ENCODE measurements at places on chromosomes 1 and 21.

DNA sequence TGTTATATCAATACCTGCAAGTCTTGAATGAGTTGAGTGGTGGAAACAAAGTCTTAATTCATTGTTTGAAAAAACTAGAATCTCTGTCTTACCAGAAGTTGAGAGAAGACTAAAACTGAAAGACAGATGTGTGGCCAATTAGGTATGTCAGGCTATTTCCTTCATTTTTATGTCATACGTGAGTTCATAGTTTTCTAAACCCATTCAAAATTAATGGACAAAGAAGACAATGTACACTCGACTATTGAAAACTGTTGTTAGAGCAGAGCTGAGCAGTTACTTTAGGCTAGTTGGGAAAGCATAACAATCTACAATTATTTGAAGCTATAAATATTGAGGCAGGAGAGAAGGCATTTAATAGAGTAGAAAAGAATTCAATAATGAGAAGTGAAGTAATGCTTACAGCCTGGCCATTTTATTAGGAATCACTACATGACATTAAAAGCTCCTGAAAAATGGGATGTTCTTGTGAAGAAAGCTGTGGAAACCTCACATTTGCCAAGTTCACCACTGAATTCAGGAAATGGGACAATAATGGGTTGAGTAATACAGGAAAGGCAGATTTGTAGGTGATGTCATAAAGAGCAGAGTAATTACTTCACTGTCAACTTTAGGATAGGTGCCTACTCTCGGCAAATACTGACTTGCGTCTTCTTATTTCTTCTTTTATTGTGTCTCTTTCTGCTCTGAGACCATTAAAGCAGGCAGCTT lies 204.4 kb downstream of the PLA2G4A start:
- DNase-seq = peak; percentile 45

- DNase-seq = peak; percentile 15
Observed at GRCh38 chr1:186050360-186050759, 316.2 kb downstream of the HMCN1 start.

- no peak for DNase-seq
Observed at GRCh38 chr1:162736633-162737067, 53.9 kb upstream of the HSD17B7 start.

DNA sequence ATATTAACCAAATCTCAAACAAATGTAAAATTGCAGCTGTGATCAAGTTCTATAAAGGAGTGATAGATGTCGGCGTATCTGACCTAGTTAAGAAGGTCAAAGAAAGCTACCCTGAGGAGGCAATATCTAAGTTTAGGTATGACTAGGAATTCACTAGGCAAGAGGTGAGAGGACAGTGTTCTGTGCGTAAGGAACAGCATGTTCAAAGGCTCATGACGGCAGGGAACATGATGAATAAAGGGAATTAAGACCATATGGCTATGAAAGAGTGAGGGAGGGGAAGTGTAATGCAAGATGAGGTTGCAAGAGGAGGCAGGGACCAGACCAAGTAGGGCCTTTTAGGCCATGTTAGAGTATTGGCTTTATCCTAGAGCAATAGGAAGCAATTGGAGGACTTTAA lies 8.6 kb downstream of the LIX1L start:
- DNase-seq = no peak

DNA sequence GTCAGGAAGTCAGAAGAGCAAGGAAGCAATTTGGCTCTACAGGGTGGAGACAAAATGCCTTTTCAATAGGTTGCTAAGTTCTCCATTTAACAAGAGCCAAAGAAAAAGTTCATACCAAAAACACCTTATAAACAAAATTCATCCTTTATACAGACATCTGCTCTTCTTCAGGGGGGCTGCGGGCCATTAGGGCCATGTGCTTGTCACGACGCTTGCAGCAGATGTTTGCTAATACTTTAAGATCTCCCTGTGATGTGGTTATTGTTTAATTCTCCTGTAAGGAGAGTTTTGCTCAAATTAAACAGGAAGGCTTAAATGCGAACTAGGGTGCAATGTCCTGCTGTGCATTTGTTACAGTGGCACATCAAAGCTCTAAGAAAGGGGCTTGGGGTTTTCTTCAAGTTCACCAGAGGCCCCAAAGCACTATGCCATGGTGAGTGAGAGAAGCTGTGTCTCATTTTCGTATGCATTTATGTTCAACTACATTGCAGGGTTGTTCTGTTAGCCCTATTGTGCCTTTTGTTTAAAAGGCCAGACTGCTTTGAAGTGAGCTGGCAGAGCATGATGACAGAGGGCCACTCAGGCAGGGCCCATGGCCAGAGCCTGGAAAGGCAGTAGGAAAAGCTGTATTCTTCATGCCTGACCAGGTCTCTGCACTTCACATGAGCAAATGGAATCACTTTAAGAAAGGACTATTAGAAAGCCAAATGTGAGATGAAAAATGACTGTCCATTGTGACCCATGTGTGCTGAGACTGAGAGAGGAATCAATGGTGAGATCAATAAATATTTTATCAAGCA lies 24.8 kb upstream of the NTPCR start:
- no peak for DNase-seq

GRCh38 chr1:21936366-21937031 lies 611 bp downstream of the HSPG2 start:
- DNase-seq = no peak

DNA sequence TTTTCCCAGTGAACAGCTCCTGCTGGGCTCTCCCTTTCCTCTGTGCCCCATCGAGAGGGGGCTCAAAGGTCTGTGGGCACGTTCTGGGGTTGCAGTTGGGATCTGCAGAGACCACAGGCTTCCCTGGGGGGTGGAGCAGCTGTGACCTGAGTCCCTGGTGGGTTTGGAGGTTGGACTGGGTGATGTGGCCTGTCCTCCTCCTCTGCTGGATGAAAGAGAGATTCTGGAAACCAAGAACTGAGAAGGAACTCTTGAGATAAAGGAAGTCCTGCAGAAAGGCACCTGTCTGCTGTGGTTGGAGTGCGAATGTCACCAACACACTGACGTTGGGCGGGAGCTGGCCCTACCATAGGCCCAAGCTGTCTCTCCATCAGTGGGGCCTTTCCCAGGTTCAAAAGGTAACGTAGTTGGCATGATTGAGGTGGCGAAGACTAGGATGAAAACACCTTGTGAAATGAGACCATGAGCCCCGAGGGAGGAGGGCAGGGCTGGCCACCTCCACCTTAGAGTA lies 35.8 kb upstream of the ETV3 start:
- no peak for DNase-seq

DNA sequence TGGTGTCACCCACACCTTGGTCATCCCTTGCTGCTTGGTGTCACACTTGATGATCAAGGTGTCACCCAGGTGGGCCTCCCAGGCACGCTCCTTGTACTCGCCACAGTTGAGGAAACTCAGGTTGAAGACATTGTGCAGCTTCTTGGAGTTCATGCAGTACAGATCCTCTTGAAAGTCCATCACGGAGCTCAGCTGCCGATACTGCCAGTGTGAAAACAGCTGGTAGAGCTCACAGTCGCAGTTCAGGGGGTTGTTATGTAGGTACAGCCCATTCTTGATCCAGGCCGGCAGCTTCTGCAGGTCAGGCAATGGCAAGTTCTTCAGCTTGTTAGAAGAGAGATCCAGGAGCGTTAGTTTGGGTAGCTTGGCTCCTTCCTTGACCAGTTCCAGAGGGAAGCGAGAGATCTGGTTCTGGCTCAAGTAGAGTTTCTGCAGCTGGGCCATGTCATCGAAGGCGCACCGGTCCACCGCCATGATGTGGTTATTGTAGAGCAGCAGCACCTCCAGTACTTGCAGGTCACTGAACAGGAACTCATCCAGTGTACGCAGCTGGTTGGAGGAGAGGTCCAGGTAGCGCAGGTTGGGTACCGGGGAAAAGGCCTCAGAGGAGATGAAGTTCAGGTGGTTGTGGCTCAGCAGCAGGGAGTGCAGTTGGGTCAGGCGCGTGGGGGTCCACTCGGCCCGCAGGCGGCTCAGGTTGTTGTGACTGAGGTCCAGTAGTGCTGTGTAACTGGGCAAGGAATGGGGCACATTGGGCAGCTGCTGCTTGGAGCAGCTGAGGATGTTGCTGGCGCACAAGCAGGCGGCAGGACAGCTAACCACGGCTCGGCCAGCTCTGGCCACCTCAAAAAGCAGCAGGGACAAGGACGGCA lies 1.3 kb downstream of the AMIGO1 start:
- no peak for DNase-seq

DNA sequence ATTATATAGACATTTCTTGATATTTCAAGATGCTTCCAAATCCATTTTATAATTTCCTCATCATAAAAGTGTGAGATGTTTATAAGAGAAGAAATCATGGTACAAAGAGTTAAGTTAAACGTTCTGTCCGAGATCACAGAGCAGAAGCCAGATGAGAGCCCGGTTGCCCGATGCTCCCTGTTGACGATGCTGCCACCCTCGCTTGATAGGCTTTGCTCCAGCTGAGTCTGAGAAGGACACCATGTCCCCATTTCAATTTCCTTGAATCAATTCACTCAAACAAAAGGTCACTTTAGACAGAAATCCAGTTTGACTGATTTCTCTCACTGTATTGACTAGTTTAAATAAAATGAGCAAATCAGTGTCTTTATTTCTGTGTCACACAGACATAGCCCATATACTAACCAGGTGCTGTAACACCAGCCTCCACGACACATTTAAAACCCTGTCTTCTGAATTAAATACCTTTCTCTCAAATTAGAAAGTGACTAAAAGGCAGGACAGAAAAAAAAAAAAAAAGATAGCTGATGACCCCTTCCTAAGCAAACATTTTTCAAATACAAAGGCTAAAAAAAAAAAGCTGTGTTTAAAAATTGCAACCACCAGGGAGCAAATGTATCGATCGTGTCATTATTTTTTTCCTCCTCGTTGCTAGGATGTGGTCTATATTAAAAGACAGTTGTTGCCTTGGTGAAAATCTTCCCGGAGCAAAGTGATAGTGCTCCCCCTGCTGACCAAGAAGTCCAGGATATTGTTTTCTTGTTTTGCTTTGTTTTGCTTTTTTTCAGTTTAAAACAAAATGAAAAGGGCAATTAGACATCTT lies 35.2 kb downstream of the DNASE2B start:
- peak; percentile 72 for DNase-seq

DNA sequence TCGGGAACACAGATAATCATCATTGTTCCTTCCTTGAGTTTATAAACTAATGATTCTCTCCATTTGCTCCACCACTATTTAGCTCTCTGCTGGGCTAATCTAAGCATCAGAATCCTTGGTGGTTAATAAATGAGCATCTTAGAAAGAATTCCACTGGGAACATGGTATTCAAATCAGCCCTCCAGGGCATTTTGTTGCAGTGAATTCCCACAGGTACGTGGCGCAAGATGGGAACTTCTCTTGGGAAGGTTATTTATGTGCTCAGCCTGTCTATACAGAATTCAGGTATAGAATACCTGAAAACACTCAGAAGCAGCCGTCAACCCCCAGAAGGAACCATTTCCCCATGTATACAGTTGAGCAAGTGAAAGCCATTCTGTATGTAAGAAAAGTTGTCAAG lies 131.5 kb downstream of the NTNG1 start:
- no peak for DNase-seq

- DNase-seq = no peak
Observed at GRCh38 chr1:179879797-179880196, 2.2 kb upstream of the TOR1AIP2 start.

- DNase-seq = no peak
Observed at GRCh38 chr1:88043834-88044233, 640.2 kb upstream of the PKN2 start.

DNA sequence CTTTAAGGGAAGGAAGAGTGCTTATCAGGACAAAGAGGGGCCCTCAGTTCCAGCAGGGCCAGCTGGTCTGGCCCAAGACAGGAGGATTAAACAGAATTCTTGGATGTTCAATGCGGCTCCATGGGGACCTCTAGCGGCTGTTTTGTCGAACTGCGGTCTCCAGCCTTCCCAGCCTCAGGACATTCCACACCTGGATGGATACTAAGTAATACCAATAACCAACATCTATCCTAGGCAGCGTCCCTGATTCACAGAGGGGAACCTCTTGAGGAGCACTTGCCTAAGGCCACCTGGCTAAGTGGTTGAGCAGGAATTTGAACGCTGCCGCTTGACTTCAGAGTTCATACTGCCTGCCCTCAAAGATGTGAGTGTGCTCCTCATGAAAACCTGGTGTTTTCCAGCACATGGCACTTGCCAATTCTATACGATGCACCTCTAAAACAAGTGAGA lies 15.5 kb upstream of the CD247 start:
- DNase-seq = peak; percentile 18

GRCh38 chr1:4837031-4837600 lies 182.7 kb downstream of the AJAP1 start:
- DNase-seq = no peak

- no peak for DNase-seq
Observed at GRCh38 chr1:50329332-50329932, 93.8 kb downstream of the DMRTA2 start.

GRCh38 chr1:89271341-89272015 lies 1.2 kb downstream of the GBP5 start:
- DNase-seq = peak; percentile 1

GRCh38 chr1:231395076-231395997 lies 26.8 kb downstream of the EGLN1 start:
- peak; percentile 98 for DNase-seq

DNA sequence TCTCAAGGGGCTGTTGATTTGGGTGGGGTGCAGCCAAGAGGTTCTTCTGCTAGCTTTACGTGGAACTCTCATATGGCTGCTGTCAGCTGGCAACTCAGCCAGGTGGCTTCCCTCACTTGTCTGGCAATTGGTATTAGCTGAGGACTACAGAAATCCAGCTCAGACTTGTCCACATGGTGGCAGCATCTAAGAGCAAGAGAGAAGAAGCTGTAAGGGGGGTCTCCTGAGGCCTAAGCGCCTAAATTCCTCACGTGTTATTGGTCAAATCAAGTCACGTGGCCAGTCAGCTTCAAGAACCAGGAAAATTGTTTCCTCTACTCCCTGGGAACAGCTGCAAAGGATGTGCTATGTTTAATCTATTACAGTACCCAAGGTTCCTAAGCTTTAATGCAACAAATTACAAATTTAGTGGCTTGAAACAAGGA lies 4.2 kb upstream of the DYRK3 start:
- peak; percentile 96 for DNase-seq

GRCh38 chr1:154479764-154480421 lies 22.1 kb upstream of the TDRD10 start:
- peak; percentile 90 for DNase-seq

DNA sequence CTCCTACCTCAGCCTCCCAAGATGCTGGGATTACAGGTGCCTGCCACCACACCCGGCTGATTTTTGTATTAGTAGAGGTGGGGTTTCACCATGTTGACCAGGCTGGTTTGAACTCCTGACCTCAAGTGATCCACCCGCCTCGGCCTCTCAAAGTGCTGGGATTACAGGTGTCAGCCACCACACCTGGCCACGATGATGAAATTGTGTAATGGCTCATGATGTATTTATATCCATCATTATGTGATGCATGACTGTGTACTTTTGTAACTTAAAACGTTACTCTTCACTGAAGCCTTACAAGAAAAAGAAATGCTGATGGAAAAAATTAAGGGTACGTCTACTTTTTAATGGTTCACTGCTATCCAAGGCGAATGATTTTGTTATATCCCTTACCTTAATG lies 7.5 kb downstream of the TARDBP start:
- DNase-seq = no peak

- DNase-seq = peak; percentile 1
Observed at GRCh38 chr21:44593598-44594405, 1.5 kb upstream of the KRTAP10-6 start.

GRCh38 chr1:87530042-87530807 lies 201.5 kb downstream of the LMO4 start:
- DNase-seq = no peak

Data from fibroblast of lung (primary cell).